Renal pelvis (tissue), 12 donors: ENCODE measurements at places on chromosomes 1 and 21. TPM values are rescaled to one million over a fixed set of nuclear protein-coding genes. Genes with fewer than 3 reads are reported as not detected.

GRCh38 chr1:186424539-186424938 lies 36.4 kb downstream of the PDC start:
- no peak for DNase-seq

DNA sequence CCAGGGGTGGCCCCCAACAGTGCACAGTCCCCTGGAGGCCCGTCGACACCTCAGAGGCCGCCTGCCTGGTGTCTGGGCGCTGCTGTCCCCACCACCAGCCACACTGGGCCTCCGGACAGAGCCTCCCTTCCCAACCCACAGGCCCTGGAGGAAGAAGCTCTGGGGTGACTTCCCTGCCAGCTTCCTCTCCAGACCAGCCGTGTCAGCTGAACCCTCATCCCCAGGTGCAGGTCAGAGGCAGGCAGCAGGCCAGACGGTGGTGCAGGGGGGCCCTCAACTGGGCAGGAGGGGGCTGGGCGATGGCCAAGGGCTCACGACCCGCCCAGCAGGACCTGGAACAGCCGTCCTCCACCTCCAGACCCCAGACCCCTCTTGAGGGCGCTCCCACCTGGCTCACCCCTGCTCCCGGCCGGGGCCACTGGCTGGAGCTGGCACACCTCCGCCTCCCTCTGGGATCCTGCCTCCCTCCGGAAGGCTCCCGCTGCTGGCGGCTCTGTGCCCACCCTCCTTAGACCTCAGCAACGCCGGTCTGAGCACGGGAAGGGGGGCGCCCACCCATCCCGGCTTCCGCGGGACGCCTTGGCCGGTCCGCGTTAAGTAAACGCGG lies 520 bp downstream of the TNFRSF18 start:
- DNase-seq, result no peak

DNA sequence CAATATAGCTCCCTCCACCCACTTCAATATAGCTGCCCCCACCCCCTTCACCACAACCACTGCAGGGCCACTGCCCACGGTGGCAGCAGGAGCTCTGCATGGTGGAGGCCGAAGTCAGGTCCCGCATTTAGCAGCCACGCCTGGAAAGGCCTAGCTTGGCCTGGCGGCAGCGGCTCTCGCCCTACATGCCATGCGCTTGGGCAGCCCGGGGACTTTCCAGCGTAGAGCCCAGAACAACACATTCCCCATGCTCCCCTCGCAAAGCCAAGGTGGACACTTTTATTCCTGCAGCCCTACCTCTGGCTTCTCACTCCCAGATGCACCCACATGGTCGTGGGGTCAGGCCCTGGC lies 37.1 kb downstream of the LHX4 start:
- DNase-seq, result no peak

DNA sequence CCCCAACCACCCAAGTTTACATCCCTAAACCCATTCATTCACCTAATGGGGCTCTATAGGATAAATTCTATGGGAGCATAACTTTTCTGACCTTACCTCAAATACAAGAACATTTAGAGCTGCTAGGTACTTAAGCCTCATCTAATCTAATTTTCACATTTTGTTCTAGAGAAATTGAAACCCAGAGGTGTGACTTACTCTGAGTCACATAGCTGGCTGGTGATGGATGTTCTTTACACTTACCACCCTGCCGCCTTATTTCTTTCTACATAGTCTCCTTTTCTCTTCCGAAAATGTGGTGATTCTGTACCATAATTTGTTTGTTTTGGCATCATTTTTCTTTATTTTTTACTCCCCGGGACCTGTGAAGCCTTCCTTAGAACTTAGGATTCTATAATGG lies 20.3 kb downstream of the TIPRL start:
- DNase-seq, result no peak

Gene BATF3
- 1.6 TPM for polyA plus RNA-seq

Gene ZNF593OS
- polyA plus RNA-seq, result 1.2 TPM

Gene KIF17
- 3.9 TPM for polyA plus RNA-seq

Gene MPL
- 0.78 TPM for polyA plus RNA-seq
